ENCODE measurements at places on chromosomes 3 and 15.

DNA sequence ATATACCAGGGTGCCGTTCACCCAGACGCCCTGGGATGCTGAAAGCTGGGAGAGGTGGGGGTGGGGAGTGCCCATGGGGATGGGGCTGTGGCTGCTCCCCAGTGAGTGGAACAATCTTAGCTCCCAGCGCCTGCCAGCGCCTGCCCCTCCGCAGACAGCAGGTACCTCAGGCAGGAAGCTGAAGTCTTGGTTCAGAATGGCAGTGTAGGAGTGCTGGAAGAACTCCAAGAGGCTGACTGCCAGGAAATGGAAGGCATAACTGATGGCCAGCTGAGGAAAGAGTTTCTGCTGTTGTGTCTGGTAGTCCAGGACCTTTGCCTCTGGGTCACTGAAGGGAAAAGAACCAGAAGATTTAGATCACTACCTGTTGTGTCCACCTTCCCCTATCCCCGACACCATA, 8.4 kb downstream of the ACOX2 start:
- DNase-seq: no peak

DNA sequence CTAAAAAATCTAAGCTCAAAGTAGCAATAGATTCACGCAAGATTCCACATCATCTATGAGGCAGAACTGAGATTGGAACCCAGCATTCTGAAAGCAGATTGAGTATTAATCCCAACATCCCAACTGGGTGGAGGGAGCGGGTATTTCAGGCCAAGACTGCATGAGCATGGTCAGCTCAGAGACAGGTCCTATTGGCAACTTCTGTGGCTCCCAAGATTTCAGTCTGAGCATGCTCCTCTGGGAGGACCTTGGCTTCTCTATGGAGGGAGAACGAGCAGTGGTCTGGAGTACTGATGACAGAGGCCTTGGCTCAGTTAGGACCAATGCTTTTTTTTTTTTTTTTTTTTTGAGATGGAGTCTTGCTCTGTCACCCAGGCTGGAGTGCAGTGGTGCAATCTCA, 4.0 kb upstream of the ITGA11 start:
- no peak for DNase-seq

DNA sequence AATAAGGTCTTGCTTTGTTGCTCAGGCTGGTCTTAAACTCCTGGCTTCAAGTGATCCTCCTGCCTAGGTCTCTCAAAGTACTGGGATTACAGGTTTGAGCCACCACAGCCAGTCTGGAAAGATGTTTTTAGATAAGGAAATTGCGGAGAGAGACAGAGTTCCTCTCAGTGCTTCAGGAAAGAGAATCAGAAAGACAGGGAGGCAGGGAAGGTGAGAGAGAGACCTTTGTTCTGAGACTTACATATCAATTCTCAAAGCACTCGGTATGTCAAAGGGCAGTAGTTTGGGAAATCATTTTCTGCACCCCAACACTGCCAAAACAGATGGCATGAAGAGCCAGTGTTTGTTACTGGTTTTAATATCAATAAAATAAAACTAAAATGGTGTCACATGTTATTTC, 13.1 kb upstream of the GCNT3 start:
- DNase-seq: no peak

GRCh38 chr3:31002730-31003129, 108.3 kb upstream of the GADL1 start:
- DNase-seq: no peak

GRCh38 chr3:15264486-15264885, 58.4 kb downstream of the CAPN7 start:
- DNase-seq: no peak

DNA sequence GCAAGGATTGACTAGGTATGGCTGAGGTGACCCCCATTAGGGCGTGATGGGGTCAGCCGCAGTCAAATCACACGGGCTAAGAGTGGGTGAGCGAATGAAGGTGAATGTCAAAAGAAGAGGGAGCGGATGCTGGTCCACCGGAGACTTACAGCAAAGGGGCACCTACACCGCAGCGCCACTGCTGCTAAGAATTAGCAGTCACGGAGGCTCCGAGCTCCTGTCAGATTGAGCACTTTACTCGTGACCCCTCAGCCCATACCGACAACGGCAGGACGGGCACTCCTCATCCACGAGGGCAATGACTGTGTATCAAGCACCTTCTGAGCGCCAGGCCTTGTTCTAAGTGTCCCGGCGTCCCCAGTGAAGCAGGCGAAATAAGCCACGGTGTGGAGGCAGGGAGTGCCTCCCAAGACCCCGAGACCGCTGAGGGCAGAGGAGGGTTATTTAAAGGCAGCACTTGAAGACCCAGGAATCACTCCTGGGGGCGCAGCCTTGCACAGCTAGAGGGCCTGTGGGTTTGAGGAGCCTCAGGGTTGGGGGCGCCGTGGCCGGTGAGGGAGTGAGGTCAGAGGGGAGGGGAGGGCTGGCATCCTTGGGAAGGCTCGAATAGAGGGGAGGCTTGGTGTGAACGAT, 61.6 kb upstream of the GATA2 start:
- DNase-seq: no peak

- DNase-seq: no peak
These were observed 29.2 kb downstream of the STT3B start for GRCh38 chr3:31561891-31562290.

GRCh38 chr3:49927798-49928197, 1.8 kb downstream of the MON1A start:
- DNase-seq: no peak

GRCh38 chr3:175274474-175275218, 415.5 kb downstream of the NAALADL2 start:
- peak; percentile 25 for DNase-seq

DNA sequence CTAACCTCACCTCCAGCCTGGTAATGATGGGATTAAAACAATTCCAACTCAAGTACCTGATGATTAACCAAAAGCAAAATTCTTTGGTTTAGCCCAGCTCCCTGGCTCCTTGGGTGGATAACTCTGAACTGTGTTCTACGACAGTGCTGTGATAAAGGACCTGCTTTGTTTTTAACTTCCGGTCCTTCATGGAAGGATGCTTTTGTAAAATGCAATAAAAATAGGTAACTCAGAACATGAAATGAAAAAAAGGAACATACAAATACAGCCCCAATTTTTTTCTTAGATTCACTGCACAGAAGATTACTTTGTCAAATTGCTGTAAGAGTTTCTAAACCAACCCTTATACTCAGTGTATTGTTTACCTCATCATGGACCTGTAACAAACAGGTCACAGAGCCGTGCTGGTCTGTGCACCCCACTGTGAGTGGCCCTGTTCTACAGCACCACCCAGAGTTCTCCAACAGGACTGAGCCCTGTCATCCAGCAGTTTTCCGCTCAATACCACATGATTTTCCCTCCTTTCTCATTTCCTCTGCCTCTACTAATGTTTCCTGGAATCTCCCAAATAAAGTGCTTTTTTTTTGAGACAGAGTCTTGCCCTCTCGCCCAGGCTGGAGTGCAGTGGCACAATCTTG, 4.9 kb upstream of the PCYT1A start:
- DNase-seq: no peak

DNA sequence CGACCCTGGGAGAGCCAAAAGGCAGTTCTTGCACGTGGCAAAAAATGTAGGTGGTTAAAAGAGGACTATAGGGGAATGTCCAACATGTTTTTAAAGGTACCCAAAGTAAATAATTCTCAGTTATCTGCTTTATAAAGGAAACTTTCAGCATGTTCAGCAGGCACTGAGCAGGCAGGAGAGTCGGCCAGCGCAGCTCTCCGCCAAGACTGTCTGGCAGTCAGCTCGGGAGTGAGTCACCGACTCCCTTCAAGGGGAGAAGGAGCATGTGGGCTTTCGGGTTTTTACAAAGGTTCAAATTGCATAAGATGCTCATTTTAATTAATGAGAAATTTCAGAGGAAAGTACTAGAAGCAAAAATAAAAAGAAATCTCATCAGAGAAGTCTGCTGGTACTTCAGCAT, 7.0 kb downstream of the GABRA5 start:
- DNase-seq: no peak

GRCh38 chr3:190514413-190515153, 698 bp downstream of the IL1RAP start:
- peak; percentile 66 for DNase-seq

DNA sequence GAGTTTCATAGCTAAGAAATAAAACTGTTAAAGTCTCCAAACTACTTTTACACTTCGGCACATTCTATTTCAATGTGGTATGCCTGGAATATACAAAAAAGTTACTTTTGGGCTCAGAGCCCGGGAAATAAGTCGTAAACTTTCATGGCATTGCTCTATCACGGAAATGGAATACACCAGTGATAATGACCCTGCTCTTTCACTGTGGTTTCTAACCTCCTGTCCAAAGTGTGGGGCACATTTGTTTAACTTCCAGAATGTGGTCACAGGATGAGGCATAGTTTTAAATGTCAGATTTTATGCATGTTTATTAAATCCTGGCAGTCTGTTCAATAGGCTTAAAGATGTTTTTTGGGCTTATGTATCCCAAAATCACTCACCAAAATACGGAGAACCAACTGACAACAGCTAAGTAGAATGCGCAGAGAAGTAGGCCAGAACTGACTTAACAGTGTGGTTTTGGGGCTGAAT, 5.1 kb downstream of the CXCR6 start:
- no peak for DNase-seq

GRCh38 chr3:49566312-49566711, 12.0 kb downstream of the BSN start:
- no peak for DNase-seq

DNA sequence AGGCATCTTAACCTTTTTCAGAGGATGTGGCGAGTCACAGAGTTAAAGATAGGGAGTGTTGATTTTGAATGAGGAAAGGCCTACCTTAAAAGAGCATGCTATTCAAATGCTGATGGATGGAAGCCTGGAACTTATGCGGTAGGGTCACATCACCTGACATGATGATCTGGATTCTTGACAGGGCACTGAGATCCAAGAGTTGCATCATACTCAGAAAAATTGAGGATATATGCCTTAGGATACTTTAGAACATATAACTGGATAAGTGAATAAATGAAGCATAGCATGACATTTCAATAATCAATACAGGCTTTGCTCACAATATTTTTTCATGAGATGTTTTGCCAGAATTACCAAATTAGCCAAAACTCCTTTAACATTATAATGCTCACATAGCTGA, 20.1 kb upstream of the SECISBP2L start:
- DNase-seq: no peak

GRCh38 chr3:40086890-40087883, 222.3 kb upstream of the EIF1B start:
- peak; percentile 55 for DNase-seq

- no peak for DNase-seq
These were observed 8.8 kb upstream of the FBXO40 start for GRCh38 chr3:121584418-121584817.

- DNase-seq: no peak
These were observed 17.0 kb downstream of the ANKRD63 start for GRCh38 chr15:40265875-40266274.

GRCh38 chr3:59802045-59802444, 752.2 kb upstream of the CFAP20DC start:
- DNase-seq: no peak

DNA sequence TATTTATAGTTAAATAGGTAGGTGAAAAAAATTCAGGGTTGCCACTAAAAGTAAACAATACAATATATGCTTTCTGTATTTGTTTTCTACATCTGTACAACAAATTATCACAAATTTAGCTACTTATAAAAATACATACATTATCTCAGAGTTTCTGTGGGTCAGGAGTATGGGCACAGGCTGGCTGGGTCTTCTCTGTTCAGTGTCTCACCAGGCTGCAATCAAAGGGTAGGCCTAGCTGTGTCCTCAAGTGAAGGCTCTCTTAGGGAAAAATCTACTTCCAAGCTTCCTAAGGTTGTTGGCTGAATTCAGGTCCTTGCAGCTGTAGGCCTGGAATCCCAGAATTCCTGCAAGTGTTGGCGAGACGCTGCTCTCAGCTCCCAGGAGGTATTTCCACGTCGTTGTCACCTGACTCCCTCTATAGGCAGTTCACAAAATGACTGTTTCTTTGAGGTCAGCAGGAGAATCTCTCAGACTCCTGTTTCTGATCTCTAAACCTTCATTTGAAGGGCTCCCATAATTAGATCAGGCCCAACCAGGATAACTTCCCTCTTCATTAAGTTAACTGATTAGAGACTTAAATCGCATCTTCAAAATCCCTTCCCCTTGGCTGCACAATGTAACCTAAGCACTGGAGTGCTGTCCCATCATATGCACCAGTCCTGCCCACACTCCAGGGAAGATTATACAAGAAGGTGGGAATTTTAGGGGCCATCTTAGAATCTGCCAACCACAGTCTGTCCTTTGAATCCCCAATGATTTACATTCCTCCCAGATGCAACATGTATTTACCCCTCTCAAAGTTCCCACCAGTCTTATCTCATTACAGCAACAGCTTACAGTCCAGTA, 296.6 kb downstream of the SUCLG2 start:
- peak; percentile 40 for DNase-seq

GRCh38 chr3:16349986-16350596, 85.1 kb downstream of the OXNAD1 start:
- DNase-seq: peak; percentile 37

GRCh38 chr3:89490129-89490528, 382.7 kb downstream of the EPHA3 start:
- no peak for DNase-seq

GRCh38 chr15:91992945-91993344, 139.4 kb downstream of the SLCO3A1 start:
- peak; percentile 83 for DNase-seq

DNA sequence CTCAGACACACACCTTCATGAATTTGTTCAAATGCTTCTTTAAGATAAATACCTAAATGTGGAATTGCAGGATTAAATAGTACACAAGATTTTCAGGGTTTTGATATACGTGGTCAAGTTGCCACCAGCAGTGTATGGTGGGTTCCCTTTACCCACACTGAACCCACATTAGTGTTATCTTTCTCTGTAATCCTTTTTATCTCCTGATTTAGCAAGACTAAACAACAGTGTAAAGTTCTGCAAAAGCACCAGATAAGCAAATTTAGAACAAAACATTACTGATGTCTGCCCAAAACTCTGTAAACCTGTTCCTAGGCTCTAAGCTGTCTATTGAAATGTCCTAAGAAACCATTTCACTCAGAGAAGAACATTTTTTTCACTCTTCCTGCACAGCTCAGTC, 352.9 kb downstream of the FHIT start:
- peak; percentile 65 for DNase-seq

DNA sequence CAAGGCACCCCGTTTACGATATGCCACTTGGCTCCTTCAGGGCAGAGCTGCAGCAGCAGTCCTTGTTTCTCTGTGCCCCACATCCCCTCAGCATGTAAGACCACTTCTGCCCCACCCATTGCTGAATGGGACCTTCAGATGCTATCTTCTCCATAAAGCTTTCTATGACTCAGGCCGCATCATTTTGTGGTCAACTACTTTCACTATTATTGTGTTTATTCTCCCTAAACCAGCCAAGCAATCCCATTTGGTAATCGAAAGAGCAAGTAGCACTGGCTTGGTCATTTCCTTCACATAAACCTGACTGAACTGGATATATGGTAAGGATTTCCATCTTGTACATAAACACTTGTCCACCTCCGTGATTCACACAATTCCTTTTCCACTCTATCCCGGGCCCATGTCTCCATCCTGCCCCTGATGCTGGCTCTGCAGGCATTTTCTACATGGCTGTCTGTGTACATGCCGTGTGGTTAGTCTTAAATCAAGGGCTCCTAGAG, 25.7 kb downstream of the LIPC start:
- DNase-seq: peak; percentile 51

Measured in hematopoietic multipotent progenitor cell treated with erythropoietin and hydrocortisone succinate and interleukin-3 and kit ligand, for 4 days (in vitro differentiated cells).